Left ventricle myocardium superior (tissue), 1 donor: ENCODE measurements at places on chromosomes 6 and 20.
A peak's percentile ranks its signal among the peaks of the same experiment; 100 is the strongest.

GRCh38 chr6:16511040-16511660 is 250.1 kb downstream of the ATXN1 start:
- no peak for DNase-seq

DNA sequence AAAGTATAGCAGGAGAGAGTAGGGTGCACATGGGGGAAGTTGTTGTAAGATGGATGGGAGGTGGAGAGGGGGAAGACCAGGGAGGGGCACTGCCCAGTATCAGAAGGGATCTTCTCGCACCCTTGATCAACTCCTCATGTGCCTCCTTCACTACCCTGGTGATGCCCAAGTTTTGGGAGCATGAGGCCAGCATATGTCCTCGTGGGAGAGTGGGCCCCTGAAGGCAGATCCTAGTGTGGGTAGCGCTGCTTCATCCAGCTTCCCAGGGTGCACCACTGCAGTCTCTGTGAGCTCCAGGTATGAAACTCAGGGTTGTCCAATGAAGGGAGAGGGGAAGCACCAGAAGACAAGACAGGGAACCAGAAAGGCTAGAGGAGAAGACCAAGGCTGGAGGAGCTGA is 82.2 kb upstream of the FOXP4 start:
- no peak for DNase-seq

DNA sequence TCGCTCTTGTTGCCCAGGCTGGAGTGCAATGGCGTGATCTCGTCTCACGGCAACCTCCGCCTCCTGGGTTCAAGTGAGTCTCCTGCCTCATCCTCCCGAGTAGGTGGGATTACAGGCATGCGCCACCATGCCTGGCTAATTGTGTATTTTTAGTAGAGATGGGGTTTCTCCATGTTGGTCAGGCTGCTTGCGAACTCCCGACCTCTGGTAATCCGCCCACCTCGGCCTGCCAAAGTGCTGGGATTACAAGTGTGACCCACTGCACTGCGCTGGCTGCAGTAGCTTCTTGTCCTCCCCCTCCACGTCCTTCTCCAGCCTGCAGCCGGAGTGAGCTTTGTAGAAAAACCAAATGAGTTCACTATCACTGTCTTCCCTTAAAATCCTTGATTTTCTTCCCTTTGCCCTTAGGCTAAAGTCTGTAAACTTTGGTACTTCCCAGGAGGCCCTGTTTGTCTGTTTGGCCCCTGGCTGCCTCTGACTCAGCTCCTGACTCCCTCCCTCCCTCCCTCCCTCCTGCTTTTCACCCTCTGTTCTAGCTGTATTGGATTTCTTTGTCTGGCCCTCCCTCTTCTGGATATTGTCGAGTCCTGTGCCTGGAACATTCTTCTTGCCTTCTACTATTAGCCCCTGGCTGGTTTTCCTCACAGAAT is 12.9 kb downstream of the PARD6B start:
- DNase-seq: peak; percentile 68

DNA sequence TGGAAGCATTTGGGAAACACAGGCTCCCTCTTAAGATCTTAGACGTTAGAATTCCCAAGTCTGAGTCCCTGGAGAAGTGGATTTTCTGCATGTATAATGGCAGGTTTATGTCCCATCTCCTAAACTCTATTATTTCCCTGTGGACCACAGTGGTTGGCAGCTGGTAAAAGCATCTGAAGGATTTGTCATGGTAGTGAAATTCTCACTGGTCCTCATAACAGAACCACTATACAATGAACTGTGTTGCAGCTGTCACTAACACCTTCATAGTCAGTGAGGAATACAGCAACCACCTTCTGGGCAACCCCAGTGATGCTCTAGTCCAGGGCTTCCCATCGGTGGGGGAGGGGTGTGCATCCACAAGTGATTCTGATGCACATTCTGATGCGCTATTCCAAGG is 396.9 kb downstream of the ZFAND3 start:
- no peak for DNase-seq

- no peak for DNase-seq
Observed at GRCh38 chr20:298776-299391, 1.5 kb downstream of the ZCCHC3 start.

- peak; percentile 87 for DNase-seq
Observed at GRCh38 chr6:36848658-36849441, 9.6 kb upstream of the CPNE5 start.
